Neural crest cell (in vitro differentiated cells): ENCODE measurements at places on chromosomes 12 and 14. TPM values are rescaled to one million over a fixed set of nuclear protein-coding genes. Genes with fewer than 3 reads are reported as not detected.

Gene RFX4
- total RNA-seq, result 52.1 and 53.8 TPM in 2 replicates

Gene IFT43
- total RNA-seq, result 32.8 and 34.1 TPM in 2 replicates

- H3K27ac ChIP-seq, result no peak overlapping the region
- no peak overlapping the region for H3K4me3 ChIP-seq
- peaks cover 6% of the 10 kb centered on the region for H3K4me1 ChIP-seq
These were observed 84.8 kb upstream of the MAP1LC3B2 start for GRCh38 chr12:116474331-116474730.

Gene RIPK3
- total RNA-seq, result not detected in 2 replicates

GRCh38 chr14:102717276-102717675 lies 60.0 kb upstream of the TRAF3 start:
- DNase-seq, result no peak
- H3K36me3 ChIP-seq, result peaks cover 19% of the 10 kb centered on the region
- H3K27ac ChIP-seq, result no peak overlapping the region
- H3K4me1 ChIP-seq, result no peaks in the 10 kb centered on the region
- no peaks in the 10 kb centered on the region for H3K27me3 ChIP-seq
- H3K4me3 ChIP-seq, result no peak overlapping the region

DNA sequence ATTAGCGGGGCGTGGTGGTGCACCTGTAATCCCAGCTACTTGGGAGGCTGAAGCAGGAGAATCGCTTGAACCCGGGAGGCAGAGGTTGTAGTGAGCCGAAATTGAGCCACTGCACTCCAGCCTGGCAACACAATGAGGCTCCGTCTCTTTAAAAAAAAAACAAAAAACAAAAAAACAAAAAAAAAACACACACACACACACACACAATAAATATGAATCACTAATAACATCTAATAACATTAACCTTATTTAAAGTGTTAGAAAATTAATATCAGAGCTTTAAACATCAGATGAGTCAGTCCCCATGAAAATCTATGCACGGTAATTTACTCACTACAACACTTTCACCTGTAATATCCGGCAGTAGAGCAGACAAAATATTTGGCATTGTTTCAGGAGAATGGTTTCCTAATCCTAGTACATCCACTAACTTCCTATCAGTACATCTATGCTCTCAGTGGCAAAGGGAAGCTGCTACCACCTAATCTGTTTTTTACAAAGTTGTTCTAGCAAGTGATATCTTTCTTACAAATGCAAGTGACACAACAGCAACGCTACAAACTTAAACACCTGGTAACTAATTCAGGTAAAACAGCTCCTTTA lies 36.2 kb downstream of the MED13L start:
- H3K27ac ChIP-seq, result no peak overlapping the region
- H3K4me3 ChIP-seq, result no peak overlapping the region
- H3K36me3 ChIP-seq, result no peaks in the 10 kb centered on the region
- H3K27me3 ChIP-seq, result no peaks in the 10 kb centered on the region
- peaks cover 46% of the 10 kb centered on the region for H3K4me1 ChIP-seq
- DNase-seq, result no peak

- no peak for DNase-seq
- H3K4me3 ChIP-seq, result no peak overlapping the region
- H3K27ac ChIP-seq, result no peak overlapping the region
- H3K36me3 ChIP-seq, result no peaks in the 10 kb centered on the region
- peaks cover 73% of the 10 kb centered on the region for H3K27me3 ChIP-seq
These were observed 237.3 kb downstream of the BCL11B start for GRCh38 chr14:99034711-99035171.

Gene CD9
- total RNA-seq, result 1.8 and 2.1 TPM in 2 replicates

GRCh38 chr12:26847431-26847830 lies 14.4 kb upstream of the ITPR2 start:
- no peak overlapping the region for H3K27ac ChIP-seq
- no peak for DNase-seq
- H3K4me1 ChIP-seq, result no peaks in the 10 kb centered on the region

- H3K27ac ChIP-seq, result no peak overlapping the region
- H3K4me1 ChIP-seq, result peaks cover 14% of the 10 kb centered on the region
- no peaks in the 10 kb centered on the region for H3K36me3 ChIP-seq
- H3K27me3 ChIP-seq, result peaks cover 6% of the 10 kb centered on the region
- H3K4me3 ChIP-seq, result no peak overlapping the region
These were observed 27.6 kb downstream of the RDH12 start for GRCh38 chr14:67729072-67729885.

- DNase-seq, result no peak
- no peak overlapping the region for H3K27ac ChIP-seq
- no peaks in the 10 kb centered on the region for H3K4me1 ChIP-seq
- H3K4me3 ChIP-seq, result no peak overlapping the region
- peaks cover 28% of the 10 kb centered on the region for H3K27me3 ChIP-seq
These were observed 183.3 kb downstream of the CCDC59 start for GRCh38 chr12:82174936-82175335.

- DNase-seq, result no peak
- H3K36me3 ChIP-seq, result no peaks in the 10 kb centered on the region
- H3K27ac ChIP-seq, result no peak overlapping the region
- peaks cover under 1% of the 10 kb centered on the region for H3K27me3 ChIP-seq
- peaks cover 12% of the 10 kb centered on the region for H3K4me1 ChIP-seq
These were observed 301.0 kb upstream of the MIS18BP1 start for GRCh38 chr14:45553981-45554380.

Gene SMCO2
- total RNA-seq, result not detected in 2 replicates

GRCh38 chr12:47912556-47912955 lies 7.8 kb upstream of the VDR start:
- DNase-seq, result no peak
- peaks cover 64% of the 10 kb centered on the region for H3K27me3 ChIP-seq
- H3K4me3 ChIP-seq, result no peak overlapping the region
- no peaks in the 10 kb centered on the region for H3K36me3 ChIP-seq
- no peak overlapping the region for H3K27ac ChIP-seq

Gene UNC119B
- total RNA-seq, result 79.7 and 80.0 TPM in 2 replicates

DNA sequence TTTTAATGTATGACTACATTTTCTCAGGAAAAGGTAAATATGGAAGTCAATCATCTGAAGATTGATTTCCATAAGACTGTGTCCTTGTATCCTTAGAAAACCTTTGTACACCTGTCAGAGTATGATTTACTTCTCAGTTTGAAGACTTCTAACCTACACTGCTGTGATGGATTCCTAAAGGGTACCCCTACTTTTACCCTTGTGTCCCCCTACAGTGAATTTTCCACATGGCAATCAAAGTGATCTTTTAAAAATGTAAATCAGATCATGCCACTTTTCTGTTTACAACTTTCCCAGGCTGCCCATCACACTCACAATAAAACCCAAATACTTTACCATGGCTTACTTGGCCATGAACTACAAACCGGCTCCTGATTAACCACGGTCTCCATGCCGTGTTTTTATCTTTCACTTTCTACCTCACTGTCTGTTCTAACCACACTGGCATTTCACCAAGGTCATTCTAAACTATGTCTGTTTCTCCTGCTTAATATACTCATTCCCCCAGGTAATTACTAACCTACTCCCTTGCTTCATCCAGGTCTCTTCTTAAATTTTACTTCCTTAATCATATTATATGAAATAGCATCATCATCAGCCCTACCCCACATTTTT lies 8.1 kb downstream of the DNAI7 start:
- DNase-seq, result no peak
- H3K4me3 ChIP-seq, result no peak overlapping the region
- no peaks in the 10 kb centered on the region for H3K4me1 ChIP-seq
- peaks cover 6% of the 10 kb centered on the region for H3K27me3 ChIP-seq
- H3K27ac ChIP-seq, result no peak overlapping the region
- H3K36me3 ChIP-seq, result no peaks in the 10 kb centered on the region

GRCh38 chr14:22837750-22838538 lies 1.6 kb downstream of the MMP14 start:
- no peak for DNase-seq
- H3K4me1 ChIP-seq, result peaks cover 31% of the 10 kb centered on the region
- peaks cover 33% of the 10 kb centered on the region for H3K27me3 ChIP-seq
- peak overlapping the region; percentile 71 for H3K27ac ChIP-seq
- H3K4me3 ChIP-seq, result peak overlapping the region; percentile 90

Gene JDP2
- total RNA-seq, result 2.6 and 4.7 TPM in 2 replicates

- H3K36me3 ChIP-seq, result peaks cover 3% of the 10 kb centered on the region
- DNase-seq, result no peak
- no peak overlapping the region for H3K4me3 ChIP-seq
- H3K27ac ChIP-seq, result no peak overlapping the region
- peaks cover 5% of the 10 kb centered on the region for H3K4me1 ChIP-seq
These were observed 17.1 kb downstream of the FOXG1 start for GRCh38 chr14:28783664-28784063.

Gene CCDC60
- total RNA-seq, result 0.48 and 0.75 TPM in 2 replicates

DNA sequence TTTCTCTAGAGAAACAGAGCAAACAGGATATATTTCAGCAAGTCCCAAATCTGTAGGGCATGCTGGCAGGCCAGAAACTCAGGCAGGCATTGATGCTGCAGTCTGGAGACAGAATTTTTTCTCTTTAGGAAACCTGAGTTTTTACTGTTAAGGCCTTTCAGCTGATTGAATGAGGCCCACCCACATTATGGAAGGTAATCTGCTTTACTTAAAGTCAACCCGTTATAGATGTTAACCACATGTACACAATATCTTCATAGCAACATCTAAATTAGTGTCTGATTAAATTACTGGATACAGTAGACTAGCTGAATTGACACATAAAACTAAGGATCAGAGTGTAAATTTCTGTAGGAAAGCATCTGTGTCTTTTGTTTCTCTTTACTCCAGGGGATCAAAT lies 65.2 kb downstream of the SRGAP1 start:
- no peak for DNase-seq
- H3K36me3 ChIP-seq, result peaks cover 5% of the 10 kb centered on the region
- no peak overlapping the region for H3K27ac ChIP-seq
- no peak overlapping the region for H3K4me3 ChIP-seq
- H3K27me3 ChIP-seq, result no peaks in the 10 kb centered on the region
- peaks cover 44% of the 10 kb centered on the region for H3K4me1 ChIP-seq

GRCh38 chr14:24113379-24113800 lies 1.2 kb upstream of the DCAF11 start:
- peaks cover 33% of the 10 kb centered on the region for H3K4me1 ChIP-seq
- peak overlapping the region; percentile 99 for H3K4me3 ChIP-seq
- peak overlapping the region; percentile 99 for H3K27ac ChIP-seq
- no peaks in the 10 kb centered on the region for H3K36me3 ChIP-seq

DNA sequence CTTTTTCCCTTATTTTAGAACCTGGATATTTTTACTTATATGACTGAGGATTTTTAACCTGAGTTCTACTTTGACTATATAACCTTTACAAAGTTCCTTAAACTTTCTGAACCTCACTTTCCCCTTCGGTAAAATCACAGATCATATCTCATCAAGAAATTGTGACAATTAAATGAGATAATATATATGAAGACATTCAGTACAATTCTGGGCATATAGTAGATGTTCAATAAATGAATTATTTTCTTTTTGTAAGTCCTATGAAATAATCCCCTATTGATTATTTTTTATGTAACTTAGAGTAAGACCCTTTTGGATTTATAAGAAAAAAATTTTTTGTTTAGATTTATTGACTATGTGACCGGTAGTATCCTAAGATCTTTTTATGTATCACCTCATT lies 17.6 kb upstream of the FAM177A1 start:
- no peak overlapping the region for H3K27ac ChIP-seq
- H3K4me3 ChIP-seq, result no peak overlapping the region
- peaks cover 21% of the 10 kb centered on the region for H3K36me3 ChIP-seq
- no peaks in the 10 kb centered on the region for H3K27me3 ChIP-seq
- H3K4me1 ChIP-seq, result no peaks in the 10 kb centered on the region

GRCh38 chr14:53391631-53392285 lies 238.6 kb upstream of the DDHD1 start:
- H3K36me3 ChIP-seq, result peaks cover 10% of the 10 kb centered on the region
- H3K4me1 ChIP-seq, result no peaks in the 10 kb centered on the region
- no peak for DNase-seq
- no peak overlapping the region for H3K27ac ChIP-seq
- H3K27me3 ChIP-seq, result no peaks in the 10 kb centered on the region

DNA sequence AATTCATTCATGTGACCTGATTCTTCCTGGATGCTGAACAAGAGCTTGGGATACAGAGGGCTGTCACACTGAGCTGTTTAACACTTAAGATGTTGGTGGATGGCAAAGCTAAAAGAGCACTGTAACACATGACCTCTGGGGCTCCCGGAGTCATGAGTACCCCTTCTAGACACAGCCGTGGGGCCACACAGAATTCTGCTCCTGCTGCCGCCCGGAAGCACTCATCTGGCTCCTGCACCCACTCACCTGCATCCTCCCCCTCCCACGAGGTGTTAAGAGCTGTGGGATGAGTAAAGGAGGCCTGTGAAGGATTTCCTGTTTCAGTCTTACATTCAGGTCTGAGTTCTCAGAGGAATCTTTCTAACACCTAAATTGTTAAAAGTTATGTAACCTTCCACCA lies 78.0 kb upstream of the SSTR1 start:
- H3K4me3 ChIP-seq, result no peak overlapping the region
- H3K27ac ChIP-seq, result no peak overlapping the region
- no peak for DNase-seq

- H3K36me3 ChIP-seq, result peaks cover 10% of the 10 kb centered on the region
- H3K4me3 ChIP-seq, result no peak overlapping the region
- H3K27me3 ChIP-seq, result no peaks in the 10 kb centered on the region
- DNase-seq, result no peak
- H3K4me1 ChIP-seq, result no peaks in the 10 kb centered on the region
- H3K27ac ChIP-seq, result no peak overlapping the region
These were observed 14.1 kb downstream of the FBXW8 start for GRCh38 chr12:116924558-116925453.

Gene HOXC12
- total RNA-seq, result not detected in 2 replicates

Gene SLC16A7
- 2.9 and 3.4 TPM in 2 replicates for total RNA-seq

Gene GALNT8
- total RNA-seq, result 7.6 and 7.9 TPM in 2 replicates

Gene ACOT6
- total RNA-seq, result not detected in 2 replicates

DNA sequence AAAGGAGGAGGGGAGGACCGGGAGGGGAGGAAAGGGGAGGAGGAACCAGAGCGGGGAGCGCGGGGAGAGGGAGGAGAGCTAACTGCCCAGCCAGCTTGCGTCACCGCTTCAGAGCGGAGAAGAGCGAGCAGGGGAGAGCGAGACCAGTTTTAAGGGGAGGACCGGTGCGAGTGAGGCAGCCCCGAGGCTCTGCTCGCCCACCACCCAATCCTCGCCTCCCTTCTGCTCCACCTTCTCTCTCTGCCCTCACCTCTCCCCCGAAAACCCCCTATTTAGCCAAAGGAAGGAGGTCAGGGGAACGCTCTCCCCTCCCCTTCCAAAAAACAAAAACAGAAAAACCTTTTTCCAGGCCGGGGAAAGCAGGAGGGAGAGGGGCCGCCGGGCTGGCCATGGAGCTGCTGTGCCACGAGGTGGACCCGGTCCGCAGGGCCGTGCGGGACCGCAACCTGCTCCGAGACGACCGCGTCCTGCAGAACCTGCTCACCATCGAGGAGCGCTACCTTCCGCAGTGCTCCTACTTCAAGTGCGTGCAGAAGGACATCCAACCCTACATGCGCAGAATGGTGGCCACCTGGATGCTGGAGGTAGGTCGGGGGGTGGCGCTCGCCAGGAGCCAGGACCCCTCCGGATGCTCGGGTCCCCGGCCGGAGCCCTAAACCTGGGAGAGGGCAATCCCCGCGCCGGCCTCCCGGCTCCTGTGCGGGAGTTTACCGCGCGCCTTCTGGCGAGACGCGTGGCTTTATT lies at the start of gene CCND2:
CCND2 (plus strand) TSS at position 111 of the 744 bp plus-strand sequence; CDS start at position 390, 279 bp downstream.
- DNase-seq, result peak; percentile 76
- H3K4me3 ChIP-seq, result peak within 1 kb of the TSS; percentile 99
- peaks cover 19% of the 10 kb centered on the region for H3K36me3 ChIP-seq
- peaks cover 27% of the 10 kb centered on the region for H3K27me3 ChIP-seq
- peaks cover 56% of the 10 kb centered on the region for H3K4me1 ChIP-seq
